Activated T-cell treated with anti-CD3 and anti-CD28 coated beads, Interleukin-2, amount 50 U/mL, for 4 hours (primary cell): ENCODE measurements at places on chromosomes 1 and 21. TPM values are rescaled to one million over a fixed set of nuclear protein-coding genes. Genes with fewer than 3 reads are reported as not detected.

The CD48 gene
- 336 TPM for total RNA-seq

The TMEM81 gene
- total RNA-seq = 3.1 TPM

The LEFTY2 gene
- total RNA-seq = not detected

The PLEKHG5 gene
- 1.4 TPM for total RNA-seq

The APOBEC4 gene
- not detected for total RNA-seq

The C1orf185 gene
- total RNA-seq = not detected

The SPATA45 gene
- total RNA-seq = not detected

The VAMP4 gene
- total RNA-seq = 6.9 TPM

The NPHS2 gene
- total RNA-seq = not detected

The LCK gene
- total RNA-seq = 238 TPM

The NPR1 gene
- 0.16 TPM for total RNA-seq

The COL9A2 gene
- 0.96 TPM for total RNA-seq

The FMO5 gene
- total RNA-seq = not detected

The EXOSC10 gene
- 82.8 TPM for total RNA-seq

The CD1E gene
- total RNA-seq = not detected

The MAP1LC3C gene
- not detected for total RNA-seq

The FLG gene
- not detected for total RNA-seq

The PALMD gene
- total RNA-seq = not detected

The BTBD19 gene
- total RNA-seq = 8.3 TPM

The PLA2G2C gene
- not detected for total RNA-seq

The TCP10L gene
- 0.66 TPM for total RNA-seq

The XCL1 gene
- total RNA-seq = 43.8 TPM
